Retina (tissue), 1 donor: ENCODE measurements at places on chromosomes 6 and 20.

GRCh38 chr6:34074064-34074742, 71.7 kb downstream of the GRM4 start:
- no peak for DNase-seq

DNA sequence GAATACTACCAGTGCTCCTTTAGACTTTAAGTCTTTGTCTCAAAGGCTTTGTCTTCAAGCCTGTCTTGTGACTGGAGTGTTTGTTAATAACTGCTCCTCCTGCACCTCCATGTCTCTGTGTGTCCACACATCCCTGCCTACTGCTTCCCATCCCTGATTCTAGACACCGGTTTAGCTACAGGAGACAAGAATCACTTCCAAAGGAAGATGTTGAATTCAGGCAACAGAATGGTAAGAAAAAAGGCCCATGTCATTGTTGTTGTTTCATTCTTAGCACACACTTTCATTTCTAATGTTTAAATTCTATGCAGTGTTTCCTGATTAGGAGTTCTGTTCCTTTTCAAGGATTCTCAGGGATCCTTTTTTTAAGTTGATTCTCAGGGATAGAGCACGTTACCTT, 293.6 kb upstream of the STXBP5 start:
- no peak for DNase-seq

DNA sequence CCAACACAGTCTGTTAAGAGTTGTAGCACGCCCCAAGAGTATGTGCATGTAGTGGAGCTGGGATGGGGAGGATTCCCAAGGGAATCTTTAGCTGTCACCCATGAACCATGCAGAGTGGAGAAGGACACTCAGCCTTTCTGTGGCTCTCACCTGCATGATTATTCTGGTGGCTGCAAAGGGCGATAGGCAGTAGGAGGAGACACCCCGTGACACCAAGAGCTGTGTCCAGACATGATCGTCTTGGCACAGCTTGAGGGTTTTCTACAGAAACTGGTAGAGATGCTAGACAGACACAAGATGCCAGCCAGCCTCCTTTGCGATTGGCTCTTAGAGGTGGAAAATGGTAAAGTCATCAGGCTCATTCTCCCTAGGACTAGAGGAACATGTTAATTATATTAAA, 3.1 kb upstream of the CSE1L start:
- no peak for DNase-seq

GRCh38 chr20:19026121-19026878, 186.1 kb upstream of the SLC24A3 start:
- no peak for DNase-seq
